ENCODE measurements at places on chromosomes 6 and 20. TPM values are rescaled to one million over a fixed set of nuclear protein-coding genes. Genes with fewer than 3 reads are reported as not detected.

Gene RUNX2
- total RNA-seq: 0.83 TPM

Gene IL20RA
- total RNA-seq: 0.19 TPM

- DNase-seq: no peak
Observed at GRCh38 chr6:143346004-143346403, 104.5 kb downstream of the ADAT2 start.

- no peak for DNase-seq
Observed at GRCh38 chr6:91573826-91574416, 987.0 kb upstream of the MAP3K7 start.

- DNase-seq: no peak
Observed at GRCh38 chr6:132144456-132144855, 193.3 kb upstream of the CCN2 start.

GRCh38 chr6:36621371-36621855 is 27.3 kb downstream of the SRSF3 start:
- DNase-seq: no peak
